ENCODE measurements at places on chromosomes 11 and 22. TPM values are rescaled to one million over a fixed set of nuclear protein-coding genes. Genes with fewer than 3 reads are reported as not detected.

DNA sequence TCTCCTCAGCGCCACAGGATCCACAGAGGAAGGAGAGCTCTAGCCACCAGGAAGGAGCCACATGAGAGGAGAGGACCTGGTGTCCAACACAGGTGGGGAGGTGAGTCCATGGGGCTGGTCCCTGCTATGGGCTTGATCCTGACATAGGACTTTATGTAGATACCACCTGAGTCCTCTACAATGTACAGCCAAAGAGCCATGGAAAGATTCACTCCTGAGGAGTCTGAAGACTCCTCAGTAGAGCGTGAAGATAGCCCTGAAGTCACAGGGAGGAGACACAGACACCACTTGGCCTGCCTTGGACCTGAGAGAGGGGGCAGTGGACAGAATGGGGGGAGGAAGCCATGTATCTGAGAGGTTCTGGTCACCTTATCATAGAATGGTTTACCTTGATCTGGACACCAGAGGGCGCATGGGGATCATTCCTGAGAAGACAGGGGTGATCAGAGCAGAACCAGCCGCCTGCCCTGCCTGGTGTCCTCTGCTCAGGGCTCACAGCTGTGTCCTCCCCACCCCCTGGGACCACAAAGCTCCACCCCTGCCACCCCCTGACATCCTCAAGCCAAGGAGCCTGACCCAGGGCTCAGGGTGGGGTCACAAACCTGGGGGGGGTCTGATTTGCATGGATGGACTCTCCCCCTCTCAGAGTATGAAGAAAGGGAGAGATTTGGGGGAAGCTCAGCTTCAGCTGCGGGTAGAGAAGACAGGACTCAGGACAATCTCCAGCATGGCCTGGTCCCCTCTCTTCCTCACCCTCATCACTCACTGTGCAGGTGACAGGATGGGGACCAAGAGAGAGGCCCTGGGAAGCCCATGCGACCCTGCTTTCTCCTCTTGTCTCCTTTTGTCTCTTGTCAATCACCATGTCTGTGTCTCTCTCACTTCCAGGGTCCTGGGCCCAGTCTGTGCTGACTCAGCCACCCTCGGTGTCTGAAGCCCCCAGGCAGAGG, 77.0 kb downstream of the ZNF280B start:
- no peak for DNase-seq

Gene FOLR1
- 0.31 TPM for polyA plus RNA-seq

- peak; percentile 70 for DNase-seq
Measured at GRCh38 chr11:94128746-94129511, at the start of gene PANX1. PANX1 (plus strand) TSS chr11:94128841; CDS start chr11:94129313, 472 bp downstream.

GRCh38 chr11:104784684-104785460, 113.4 kb downstream of the CASP12 start:
- DNase-seq, result no peak

Gene SAA4
- polyA plus RNA-seq, result not detected

- peak; percentile 98 for DNase-seq
Measured at GRCh38 chr11:120335908-120336640, at the start of gene ARHGEF12. ARHGEF12 (plus strand) TSS chr11:120336413; CDS start chr11:120337244, 831 bp downstream.

DNA sequence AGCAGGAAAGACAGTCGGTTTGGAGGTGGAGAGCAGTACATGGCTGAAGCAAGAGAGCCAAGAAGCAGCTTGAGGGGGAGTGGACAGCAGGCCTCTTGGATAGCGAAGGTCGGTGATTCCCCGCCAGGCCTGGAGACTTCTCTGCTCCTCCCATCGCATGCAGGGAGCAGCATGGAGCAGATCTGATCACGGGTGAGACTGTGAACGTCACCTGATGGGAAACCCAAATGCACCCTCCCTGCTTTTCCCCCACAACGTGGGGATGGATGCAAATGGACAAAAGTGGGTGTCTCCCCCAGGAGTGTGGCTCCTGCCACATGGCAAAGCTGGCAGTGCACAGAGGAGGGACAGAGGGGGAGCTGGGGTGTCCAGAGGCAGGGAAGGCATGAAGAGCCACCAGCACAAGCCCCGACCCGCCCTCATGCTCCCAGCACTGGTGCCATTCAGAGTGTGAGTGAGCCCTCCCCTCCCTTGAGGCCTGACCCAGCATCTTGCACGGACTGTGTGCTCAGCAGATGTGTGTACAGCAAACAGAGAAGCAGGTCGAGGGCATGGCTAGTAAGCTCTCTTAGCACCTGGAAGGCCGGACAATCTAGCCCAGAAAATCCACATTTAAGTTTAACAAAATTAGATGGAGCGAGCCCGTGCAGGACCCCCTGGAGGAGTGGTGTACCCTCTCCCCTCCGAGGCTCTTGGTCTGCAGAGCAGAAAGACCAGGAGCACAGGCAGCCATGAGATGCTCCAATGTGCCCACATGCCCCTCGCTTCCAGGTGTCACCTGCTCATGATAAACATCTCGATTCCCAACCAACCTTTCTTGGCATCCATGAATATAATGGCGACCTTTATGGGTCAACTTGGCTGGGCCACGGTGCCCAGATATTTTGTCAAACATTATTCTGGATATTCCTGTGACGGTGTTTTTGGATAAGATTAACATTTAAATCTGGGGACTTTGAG, 661.7 kb downstream of the TBC1D22A start:
- no peak for DNase-seq

Gene CABP4
- 0.62 TPM for polyA plus RNA-seq

Gene GP1BB
- 3.7 TPM for polyA plus RNA-seq

- DNase-seq, result no peak
Measured at GRCh38 chr11:117986981-117987574, 884 bp downstream of the IL10RA start.

GRCh38 chr22:42490243-42490832, 29.3 kb downstream of the RRP7A start:
- DNase-seq, result no peak

- no peak for DNase-seq
Measured at GRCh38 chr11:69333879-69334278, 39.9 kb downstream of the MYEOV start.

Gene VPREB1
- not detected for polyA plus RNA-seq

- no peak for DNase-seq
Measured at GRCh38 chr11:123479048-123479837, 49.2 kb downstream of the GRAMD1B start.

DNA sequence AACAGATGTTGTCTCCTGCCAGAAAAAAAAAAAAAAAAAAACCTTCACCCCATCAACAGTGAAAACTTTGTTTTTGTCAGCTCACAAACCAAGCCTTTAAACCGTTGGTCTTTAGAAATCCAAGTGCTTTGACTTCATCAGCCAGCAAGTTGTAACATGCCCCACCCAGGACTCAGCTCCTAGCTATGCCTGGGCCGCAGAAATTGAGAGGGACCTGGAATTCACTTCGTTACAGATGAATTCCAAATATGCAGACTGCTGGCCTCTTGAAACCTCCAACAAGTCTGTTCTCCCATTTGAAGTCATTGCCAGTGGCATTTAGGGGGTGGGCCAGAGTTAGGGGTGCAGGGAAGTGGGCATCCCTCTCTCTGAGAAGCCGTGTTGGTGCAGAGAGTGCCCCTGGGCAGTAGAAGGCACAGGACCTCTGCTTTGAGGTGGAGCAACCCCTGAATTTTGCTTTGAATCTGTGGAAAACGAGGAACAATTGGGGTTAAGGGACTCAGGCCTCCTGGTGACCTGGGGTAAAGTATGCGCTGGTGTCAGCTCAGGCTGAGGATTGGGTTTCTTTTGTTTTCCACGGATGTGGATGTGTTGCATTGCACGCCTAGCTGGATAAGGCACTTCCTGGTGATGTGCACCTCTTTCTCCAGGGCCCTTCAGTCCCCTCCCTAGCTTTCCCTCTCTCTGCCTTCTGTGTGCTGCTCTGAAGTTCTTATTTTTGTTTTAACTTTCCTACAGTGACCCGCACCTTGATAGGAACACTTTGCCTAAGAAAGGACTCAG, 109.5 kb downstream of the DBX1 start:
- DNase-seq, result no peak

Gene MS4A4E
- 0.27 TPM for polyA plus RNA-seq

Gene CELF1
- 48.3 TPM for polyA plus RNA-seq

Gene RHOD
- 16.1 TPM for polyA plus RNA-seq

Measured in ovary (tissue), 10 donors.